ENCODE measurements at places on chromosomes 7 and 10.

DNA sequence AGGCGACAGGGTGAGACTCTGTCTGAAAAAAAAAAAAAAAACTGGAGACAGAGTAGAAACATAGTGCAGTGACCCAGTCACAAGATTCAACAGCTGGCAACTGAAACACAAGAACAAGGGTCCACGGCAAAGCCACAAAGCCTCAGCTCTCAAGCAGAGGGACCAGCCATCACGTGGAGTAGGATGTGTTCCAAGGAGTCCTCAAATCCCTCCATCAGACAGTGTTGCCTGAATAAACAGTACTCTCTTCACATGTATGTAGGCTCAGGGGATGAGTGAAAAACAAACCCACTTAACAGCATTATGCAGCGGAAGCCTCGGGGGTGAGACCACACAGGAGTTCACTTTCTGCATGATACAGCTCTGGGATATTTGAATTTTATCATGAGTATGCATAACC is 62.0 kb downstream of the SLIT1 start:
- DNase-seq, result no peak

DNA sequence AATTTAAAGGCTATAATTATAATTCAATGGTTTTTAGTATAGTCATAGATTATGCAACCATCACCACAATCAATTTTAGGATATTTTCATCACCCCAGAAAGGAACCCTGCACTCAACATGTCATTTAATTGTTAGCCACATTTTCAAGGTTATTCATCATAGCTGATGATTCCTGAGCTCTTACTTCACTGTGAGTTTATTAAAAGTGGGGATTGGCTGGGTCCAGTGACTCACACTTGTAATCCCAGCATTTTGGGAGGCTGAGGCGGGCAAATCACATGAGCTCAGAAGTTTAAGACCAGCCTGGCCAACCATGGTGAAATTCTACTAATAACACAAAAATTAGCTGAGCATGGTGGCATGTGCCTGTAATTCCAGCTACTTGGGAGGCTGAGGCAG is 787 bp downstream of the CCL26 start:
- no peak for DNase-seq

DNA sequence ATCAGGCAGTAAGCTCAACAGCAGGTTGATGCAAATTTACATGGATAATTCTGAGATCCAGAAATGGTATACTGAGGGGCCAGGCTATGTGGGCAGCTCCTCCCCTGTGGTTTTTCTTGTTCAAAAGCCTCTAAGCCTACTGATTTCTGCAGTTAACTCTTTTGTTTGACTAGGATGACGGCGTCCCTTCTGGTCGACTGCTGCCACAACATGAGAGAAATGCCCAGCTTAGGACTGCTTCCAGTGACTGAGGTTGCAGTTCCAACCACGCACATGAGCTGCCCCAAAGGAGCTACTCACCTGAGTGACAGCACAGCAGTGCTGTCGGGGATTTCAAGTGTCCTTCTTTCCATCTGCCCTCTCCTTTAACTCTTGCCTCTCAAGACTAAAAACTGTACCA is 973.0 kb upstream of the GHITM start:
- DNase-seq, result peak; percentile 64

DNA sequence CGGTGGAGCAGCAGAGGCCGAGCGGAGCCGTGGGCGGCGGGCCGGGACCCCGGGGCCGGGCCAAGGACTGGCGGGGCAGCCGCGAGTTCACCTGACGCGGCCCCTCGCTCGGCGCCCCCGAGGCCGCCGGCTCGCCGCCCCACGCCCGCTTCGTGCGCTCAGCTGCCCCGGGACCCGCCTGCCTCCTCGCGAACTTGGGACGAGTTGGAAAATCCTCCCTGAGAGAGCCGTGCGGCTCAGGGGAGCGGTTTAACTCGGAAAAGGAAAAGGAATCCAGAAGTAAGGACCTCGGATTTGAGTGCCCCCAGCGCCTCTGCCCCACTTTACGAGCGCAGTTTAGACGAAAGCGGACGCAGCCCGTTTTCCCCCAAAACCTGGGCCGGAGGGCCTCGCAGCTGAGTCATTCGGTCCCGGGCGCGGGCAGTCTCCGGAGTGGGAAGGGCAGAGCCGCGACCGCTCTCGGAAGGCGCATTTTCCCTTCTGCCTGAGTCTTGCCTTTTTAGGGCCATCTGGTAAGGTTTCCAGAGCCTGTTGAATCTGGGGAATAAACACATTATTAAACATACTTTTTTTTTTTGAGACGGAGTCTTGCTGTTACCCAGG is 744 bp downstream of the CREM start:
- peak; percentile 47 for DNase-seq

- peak; percentile 44 for DNase-seq
Measured at GRCh38 chr10:131651674-131652437, 249.0 kb upstream of the PPP2R2D start.

DNA sequence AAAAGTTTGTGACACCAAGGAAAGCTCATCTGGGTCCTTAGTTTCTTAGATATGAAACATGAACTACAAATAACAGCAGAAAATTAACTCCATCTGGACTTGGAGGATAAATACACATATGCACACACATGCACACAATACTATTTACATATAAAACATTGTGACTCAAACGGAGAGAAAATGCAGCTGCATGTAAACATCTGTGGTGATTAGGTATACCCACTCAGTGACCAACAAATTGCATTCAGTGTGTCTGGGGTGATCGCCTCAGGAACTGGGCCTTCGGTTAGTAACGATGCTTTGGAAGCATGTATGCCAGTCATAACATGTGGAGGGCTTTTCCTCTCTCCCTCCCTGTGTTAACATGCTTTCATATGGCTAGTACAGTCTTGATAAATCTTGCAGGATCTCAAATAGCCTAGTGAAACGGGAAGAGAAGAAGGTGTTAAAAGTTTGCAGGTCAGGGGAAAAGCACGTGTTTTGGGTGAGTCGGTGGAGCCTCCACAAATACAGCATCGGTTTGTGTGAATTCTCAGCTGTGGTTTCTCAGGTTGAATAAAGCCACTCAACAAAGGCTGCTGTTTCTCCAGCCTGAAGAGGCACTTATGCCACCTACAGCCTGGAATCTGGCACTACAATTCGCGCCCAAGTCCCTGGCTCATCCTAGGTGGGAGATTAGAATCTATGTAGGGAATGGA is 8.7 kb upstream of the GLRX3 start:
- peak; percentile 77 for DNase-seq

GRCh38 chr10:3740157-3740871 is 44.7 kb downstream of the KLF6 start:
- no peak for DNase-seq

- no peak for DNase-seq
Measured at GRCh38 chr10:124180947-124181549, 87.7 kb upstream of the CHST15 start.

- no peak for DNase-seq
Measured at GRCh38 chr10:97013568-97013967, 172.2 kb downstream of the SLIT1 start.

DNA sequence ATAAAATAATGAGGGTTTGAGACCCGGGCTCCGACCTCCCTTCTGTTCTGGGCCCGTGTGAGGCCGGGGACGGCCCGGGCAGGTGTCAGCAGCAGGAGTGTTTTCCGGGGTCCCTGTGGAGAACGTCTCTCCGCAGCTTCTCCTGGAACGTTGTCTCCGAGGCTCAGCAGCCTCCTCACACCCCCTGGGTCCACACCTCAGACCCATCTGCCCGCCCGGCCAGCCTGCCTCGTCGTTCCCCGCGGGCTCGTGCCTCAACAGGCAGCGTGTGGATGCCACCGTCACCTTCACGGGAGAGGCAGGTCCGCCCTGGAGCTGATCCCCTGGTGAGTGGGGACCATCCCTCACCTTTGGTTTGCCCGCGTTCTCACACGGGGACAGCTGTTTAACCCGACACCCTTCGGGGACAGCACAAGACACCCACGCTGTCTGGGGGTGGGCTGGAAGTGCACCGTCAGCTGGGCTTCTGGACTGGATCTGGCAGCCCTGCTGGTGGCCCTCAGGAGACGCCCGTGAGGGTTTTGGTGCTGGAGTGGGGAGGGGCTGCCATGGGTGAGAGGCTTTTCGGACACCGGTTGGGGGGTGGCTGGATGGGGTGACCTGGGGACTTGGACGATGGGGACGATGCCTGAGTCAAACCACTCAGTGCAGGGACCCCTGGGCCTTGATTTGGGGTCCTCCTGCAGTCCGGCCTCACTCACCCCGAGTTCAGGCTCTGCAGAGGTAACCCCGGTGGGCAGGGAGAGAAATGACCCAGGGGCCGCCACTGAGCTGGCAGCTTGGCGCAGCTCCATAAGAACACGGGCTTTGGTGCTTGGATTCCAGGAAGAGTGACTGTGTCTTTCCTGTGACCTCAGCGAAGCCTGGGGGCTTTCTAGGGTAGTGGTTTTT is 131.7 kb downstream of the DNAJB6 start:
- no peak for DNase-seq

DNA sequence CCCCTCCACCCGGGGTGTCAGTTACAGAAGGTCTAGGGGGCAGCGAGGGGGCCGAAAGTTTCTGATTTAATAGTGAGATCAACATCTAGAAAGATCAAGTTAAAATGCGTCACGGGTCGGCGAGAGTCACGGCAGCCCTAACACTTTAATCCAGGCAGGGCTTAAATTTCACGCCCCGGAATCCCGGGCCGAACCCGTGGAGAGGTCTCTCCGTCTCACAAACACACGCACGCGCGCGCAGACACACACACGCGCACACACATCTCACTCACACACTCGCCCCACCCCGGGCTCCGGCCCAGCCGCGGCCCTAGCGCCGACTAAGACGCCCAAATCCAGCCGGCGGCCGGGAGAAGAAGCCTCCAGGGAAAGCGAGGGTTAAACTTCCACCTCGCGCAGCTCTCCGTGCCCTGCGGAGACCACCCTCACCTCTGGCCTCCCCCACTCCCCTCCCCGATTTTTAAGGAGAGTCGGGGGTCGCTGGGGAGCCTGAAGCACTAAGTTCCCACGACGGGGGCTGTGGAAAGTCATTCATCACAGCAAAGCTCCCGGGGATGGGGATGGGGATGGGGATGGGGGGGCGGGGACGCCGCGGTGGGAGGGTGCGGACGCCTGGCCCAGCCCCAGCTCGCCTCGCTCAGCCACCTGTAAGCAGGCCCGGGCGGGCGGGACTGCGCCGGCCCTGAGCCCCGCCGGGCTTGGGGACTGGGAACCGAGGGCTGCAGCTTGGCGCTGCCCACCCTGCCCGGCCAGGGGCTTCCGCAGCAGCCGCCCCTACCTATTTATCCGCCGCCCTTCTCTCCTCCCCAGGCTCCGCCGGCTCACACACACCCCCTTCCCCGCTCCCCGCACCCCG is 1.6 kb downstream of the PDGFA start:
- peak; percentile 46 for DNase-seq

GRCh38 chr10:76546411-76546810 is 1091.2 kb downstream of the KCNMA1 start:
- no peak for DNase-seq

GRCh38 chr10:33612551-33612950 is 278.1 kb upstream of the NRP1 start:
- DNase-seq, result no peak

DNA sequence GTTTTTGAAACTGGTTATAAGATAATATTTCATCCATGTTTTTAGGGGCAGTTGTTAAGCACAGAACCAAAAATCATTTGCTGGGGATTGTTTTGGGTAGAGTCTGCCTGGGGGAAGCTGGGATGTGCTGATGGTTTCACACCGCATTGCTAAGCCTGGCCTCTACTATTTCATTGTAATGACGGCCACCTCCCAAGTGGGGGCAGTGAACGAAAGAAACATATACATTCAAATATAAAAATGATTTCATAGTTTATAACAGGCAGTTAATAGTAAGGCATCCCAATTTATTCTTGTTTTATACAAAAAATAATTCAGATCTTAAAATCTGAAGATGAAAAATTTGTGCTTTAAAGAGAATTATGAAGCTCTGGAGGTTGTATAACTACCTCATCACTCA is 750.8 kb downstream of the REEP3 start:
- peak; percentile 18 for DNase-seq

GRCh38 chr7:55593515-55594318 is 21.4 kb upstream of the VOPP1 start:
- DNase-seq, result peak; percentile 86

GRCh38 chr7:16967300-16967811 is 85.6 kb upstream of the AGR3 start:
- no peak for DNase-seq

DNA sequence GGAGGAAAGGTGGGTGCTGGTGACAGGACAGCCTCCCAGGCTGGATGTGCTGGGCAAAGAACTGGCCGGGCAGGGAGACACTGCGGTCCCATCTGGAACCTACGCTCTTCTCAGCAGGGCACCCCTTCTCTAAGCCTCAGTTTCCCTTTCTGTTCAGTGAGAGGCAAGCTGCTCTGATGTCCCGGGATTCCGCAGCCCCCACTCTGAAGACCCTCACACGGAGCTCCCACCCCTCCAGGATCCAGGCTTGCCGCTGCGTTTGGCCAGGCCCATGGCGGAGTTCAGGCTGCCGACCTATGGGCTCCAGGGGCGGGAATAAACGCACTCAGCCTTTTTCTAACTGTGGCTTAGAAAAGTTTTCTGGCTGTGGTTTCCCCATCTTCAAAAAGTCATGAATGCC is 10.2 kb upstream of the INTS1 start:
- no peak for DNase-seq

- DNase-seq, result no peak
Measured at GRCh38 chr7:121847041-121847440, 25.9 kb upstream of the PTPRZ1 start.

DNA sequence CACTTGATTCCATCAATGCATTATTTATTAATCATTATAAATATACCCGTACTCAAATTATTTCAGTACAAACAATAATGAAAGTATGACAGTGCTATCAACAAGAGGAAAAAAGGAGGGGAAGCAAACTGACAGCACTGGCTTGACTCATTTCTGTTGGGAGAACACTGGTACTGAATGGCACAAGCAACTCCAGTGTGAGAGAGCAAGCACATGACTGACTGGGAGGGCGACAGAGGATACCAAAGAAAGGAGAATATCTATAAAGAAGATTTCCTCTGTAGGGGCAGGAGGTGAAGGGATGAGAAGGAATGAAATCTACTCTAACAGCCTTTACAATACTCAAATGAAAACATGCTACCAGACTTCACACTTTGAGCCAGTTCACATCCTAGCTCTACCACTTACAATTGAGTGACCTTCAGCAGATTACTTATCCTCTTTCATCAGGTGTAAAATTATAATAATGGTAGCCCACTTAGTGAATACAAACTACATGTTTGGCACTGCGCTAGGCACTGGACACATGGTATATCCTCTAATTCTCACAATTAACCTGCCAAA is 1.5 kb downstream of the USP54 start:
- no peak for DNase-seq

- DNase-seq, result peak; percentile 59
Measured at GRCh38 chr10:110226926-110227641, 19.7 kb downstream of the MXI1 start.

GRCh38 chr10:94288361-94289101 is 74.2 kb downstream of the NOC3L start:
- DNase-seq, result peak; percentile 14

DNA sequence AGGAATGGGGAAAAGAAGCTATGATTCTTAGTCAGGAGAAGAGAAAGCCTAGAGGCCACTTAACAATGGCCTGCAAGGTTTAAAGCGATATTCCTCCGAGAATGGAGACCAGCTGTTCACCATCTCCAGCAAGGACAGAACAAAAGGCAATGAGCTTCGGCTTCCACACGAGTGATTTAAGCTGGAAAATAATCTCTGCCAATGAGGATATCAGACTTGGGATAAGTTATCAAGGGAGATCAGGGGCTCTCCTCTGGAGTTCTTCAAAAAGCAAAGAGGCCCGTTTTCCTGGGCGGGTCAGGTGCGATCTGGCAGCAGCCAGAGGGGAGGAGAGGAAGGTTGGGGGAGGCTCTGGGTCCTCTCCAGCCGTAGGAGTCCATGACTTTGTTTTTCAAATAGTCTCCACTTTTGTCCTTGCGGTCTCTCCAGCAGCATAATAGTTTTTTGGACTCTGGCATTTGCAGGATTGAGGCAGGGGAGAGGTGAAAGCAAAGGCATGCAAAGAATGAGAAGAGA is 211.3 kb downstream of the SKIDA1 start:
- DNase-seq, result no peak
